Esophagus squamous epithelium (tissue), 5 donors: ENCODE measurements at places on chromosomes 5 and 9.

- H3K4me3 ChIP-seq: no peak overlapping the region
- no peaks in the 10 kb centered on the region for H3K27me3 ChIP-seq
- H3K36me3 ChIP-seq: no peaks in the 10 kb centered on the region
- no peaks in the 10 kb centered on the region for H3K4me1 ChIP-seq
Observed at GRCh38 chr9:99027443-99027842, 77.5 kb upstream of the TGFBR1 start.

DNA sequence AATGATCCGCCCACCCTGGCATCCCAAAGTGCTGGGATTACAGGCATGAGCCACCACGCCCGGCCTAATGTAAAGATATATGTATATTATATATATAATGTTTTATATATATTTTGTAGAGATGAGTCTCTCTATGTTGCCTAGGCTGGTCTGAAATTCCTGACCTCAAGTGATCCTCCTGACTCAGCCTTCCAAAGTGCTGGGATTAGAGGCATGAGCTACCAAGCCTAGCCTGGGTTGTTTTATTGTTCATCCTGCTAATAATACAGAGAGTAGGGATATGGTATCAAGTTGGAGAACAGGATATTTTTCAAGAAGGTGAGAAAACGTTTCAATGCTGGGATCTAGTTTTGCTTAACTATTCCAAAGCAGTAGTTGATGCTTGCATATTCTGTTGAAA, 2.9 kb downstream of the SEC24A start:
- H3K27me3 ChIP-seq: no peaks in the 10 kb centered on the region
- DNase-seq: no peak
- no peak overlapping the region for H3K4me3 ChIP-seq
- H3K27ac ChIP-seq: no peak overlapping the region
- H3K36me3 ChIP-seq: no peaks in the 10 kb centered on the region
- H3K4me1 ChIP-seq: peaks cover 22% of the 10 kb centered on the region

DNA sequence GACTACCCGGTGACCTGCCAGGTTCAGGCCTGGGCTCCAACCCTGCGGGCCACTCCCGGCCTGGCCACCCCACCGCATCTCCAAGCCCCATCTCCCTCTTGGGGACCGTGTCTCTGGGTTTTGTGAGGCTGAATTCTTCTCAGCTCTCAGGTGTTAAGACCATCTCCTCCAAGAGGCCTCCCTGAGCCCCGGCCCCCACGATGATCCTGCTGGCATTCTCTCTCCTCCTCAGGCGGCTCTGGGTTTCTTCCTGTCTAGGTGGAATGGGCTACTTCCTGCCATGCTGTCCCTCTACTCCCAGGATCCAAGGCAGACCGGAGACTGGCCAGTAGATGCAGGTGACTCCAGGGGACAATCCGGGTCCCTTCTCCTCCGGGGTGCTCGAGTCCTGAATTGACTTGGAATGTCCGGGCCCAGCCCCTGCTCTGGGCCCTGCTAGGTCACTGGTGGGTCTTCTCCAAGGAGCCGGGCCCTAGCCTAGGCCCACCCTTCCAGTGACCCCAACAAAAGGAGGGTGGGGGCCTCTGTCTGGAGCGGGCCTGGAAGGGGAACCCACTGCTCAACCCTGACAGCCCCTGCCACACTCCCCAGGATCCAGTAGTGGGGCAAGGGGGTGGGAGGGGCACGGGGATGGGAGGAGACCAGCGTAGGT, 219.8 kb downstream of the C9orf50 start:
- peaks cover 10% of the 10 kb centered on the region for H3K4me1 ChIP-seq
- DNase-seq: no peak
- H3K27me3 ChIP-seq: no peaks in the 10 kb centered on the region
- H3K4me3 ChIP-seq: no peak overlapping the region
- H3K27ac ChIP-seq: peak overlapping the region; percentile 26

- H3K4me1 ChIP-seq: no peaks in the 10 kb centered on the region
- H3K27ac ChIP-seq: no peak overlapping the region
- H3K27me3 ChIP-seq: no peaks in the 10 kb centered on the region
- no peaks in the 10 kb centered on the region for H3K36me3 ChIP-seq
- DNase-seq: no peak
- H3K4me3 ChIP-seq: no peak overlapping the region
Observed at GRCh38 chr5:14090290-14090689, 52.9 kb upstream of the TRIO start.

DNA sequence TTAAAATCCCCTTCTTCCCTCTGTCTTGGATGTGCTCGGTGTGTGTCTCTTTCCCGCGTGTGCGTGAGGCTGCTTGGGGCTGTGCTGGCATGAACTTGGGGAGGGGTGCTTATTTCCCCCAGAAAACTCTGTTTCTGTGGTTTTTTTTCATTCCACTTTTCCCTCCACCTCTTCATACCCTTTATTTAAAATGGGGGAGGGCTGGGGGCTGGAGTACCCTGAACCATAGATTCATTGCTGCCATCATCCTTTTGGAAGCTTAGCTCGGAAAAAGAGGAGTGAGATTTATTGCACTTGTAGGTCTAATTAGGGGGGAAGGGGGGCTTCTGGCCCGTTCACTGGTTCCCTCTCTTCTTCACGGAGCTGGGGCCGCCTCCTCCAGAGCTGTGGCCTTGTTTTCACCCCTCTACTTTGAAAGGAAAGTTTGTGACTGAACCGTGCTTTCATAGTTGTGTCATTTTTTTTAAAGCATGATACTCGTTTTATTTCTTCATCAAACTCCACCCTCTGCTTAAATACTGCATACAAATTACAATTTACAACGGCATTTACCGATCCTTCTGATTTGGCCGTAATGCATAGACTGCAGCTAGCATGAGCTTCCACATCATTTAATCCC, 2.9 kb downstream of the NR2F1 start:
- peaks cover 57% of the 10 kb centered on the region for H3K4me1 ChIP-seq
- peaks cover 24% of the 10 kb centered on the region for H3K27me3 ChIP-seq
- peak overlapping the region; percentile 76 for H3K4me3 ChIP-seq
- DNase-seq: no peak
- H3K27ac ChIP-seq: peak overlapping the region; percentile 89
- no peaks in the 10 kb centered on the region for H3K36me3 ChIP-seq

DNA sequence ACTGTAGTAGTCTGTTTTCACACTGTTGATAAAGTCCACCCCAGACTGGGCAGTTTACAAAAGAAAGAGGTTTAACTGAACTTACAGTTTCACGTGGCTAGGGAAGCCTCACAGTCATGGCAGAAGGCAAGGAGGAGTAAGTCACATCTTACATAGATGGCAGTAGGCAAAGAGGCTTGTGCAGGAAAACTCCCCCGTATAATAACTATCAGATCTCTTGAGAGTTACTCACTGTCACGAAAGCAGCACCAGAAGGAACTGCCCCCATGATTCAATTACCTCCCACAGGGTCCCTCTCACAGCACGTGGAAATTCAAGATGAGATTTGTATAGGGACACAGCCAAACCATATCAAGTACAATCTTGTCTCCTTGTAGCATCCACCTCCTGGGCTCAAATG, 21.1 kb downstream of the PARP8 start:
- DNase-seq: no peak
- H3K4me1 ChIP-seq: no peaks in the 10 kb centered on the region
- no peaks in the 10 kb centered on the region for H3K36me3 ChIP-seq
- no peak overlapping the region for H3K4me3 ChIP-seq
- H3K27ac ChIP-seq: no peak overlapping the region
- H3K27me3 ChIP-seq: no peaks in the 10 kb centered on the region

- H3K36me3 ChIP-seq: no peaks in the 10 kb centered on the region
- no peaks in the 10 kb centered on the region for H3K27me3 ChIP-seq
- H3K4me3 ChIP-seq: no peak overlapping the region
- H3K27ac ChIP-seq: peak overlapping the region; percentile 39
Observed at GRCh38 chr9:76453785-76454184, 5.2 kb upstream of the GCNT1 start.

- H3K27ac ChIP-seq: no peak overlapping the region
- peaks cover 8% of the 10 kb centered on the region for H3K4me1 ChIP-seq
- no peak for DNase-seq
- H3K27me3 ChIP-seq: no peaks in the 10 kb centered on the region
- no peak overlapping the region for H3K4me3 ChIP-seq
Observed at GRCh38 chr5:78587775-78588291, 60.7 kb downstream of the LHFPL2 start.

DNA sequence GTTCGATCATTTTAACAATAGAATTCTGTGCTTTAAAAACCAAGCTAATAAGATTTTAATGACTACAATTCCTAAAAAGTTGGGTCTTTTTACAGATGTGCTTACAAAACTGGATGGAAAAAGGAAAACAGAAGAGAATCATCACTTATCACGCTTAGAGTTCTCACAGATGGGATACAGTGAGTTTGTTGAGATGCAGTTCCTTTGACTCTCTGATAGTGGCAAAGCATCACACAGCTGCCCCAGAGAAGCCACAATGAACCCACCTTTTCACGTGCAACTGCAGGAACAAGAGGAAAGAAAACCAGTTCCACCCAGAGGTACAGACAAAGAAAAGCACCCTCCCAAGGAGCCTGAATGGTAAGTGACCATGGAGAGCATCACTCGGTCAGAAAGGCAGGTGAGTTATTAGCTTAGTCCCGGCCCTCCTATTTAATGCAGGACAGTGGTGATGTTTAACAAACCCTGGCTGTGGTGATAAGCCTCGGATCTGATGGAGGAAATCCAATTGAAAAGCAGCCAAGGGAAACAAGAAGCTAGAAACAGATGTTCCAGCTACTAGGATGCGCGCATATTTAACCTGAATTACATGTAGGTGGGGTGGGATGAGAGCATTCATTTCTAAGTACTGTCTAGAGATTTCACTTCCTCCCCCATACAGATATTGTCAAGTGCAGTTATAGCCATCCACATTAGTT, 167.7 kb downstream of the TARS1 start:
- peaks cover 3% of the 10 kb centered on the region for H3K4me1 ChIP-seq
- DNase-seq: no peak
- no peak overlapping the region for H3K27ac ChIP-seq
- no peaks in the 10 kb centered on the region for H3K27me3 ChIP-seq
- no peaks in the 10 kb centered on the region for H3K36me3 ChIP-seq

- H3K36me3 ChIP-seq: no peaks in the 10 kb centered on the region
- no peaks in the 10 kb centered on the region for H3K4me1 ChIP-seq
Observed at GRCh38 chr9:5230554-5230953, 665 bp upstream of the INSL4 start.

DNA sequence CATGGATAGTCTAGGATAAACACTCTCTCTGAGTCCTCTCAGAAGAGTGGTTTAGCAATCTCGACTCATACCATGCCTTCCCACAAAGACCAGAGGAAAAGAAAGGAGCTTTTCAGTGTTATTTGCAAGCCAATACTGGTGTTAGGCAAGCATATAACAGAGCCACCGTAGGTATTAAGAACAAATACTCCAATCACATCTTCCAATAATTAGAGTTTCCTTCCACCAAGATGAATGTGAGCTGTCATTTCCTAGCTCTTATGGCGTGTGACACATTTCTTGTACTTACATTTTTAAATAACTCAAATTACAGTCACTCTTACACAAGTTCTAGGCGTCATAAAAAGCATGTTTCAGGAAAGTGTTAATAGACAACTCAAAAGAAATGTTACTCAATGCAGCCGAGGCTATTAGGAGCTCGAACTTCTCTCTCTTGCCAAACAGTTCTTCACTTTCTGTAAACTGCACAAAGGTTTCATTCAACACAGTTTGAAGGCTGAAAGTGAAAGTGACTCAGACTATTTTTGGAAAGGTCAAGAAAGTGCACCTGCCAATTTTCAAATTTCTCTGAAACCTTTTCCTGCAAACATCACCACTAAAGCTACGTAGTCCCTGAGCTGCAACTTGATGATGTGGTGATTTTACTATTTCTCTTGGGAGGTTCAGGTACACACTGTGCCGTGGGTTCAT, 153.8 kb downstream of the AUH start:
- peaks cover 15% of the 10 kb centered on the region for H3K4me1 ChIP-seq
- H3K27me3 ChIP-seq: no peaks in the 10 kb centered on the region
- H3K27ac ChIP-seq: peak overlapping the region; percentile 72
- H3K36me3 ChIP-seq: no peaks in the 10 kb centered on the region
- no peak for DNase-seq
- no peak overlapping the region for H3K4me3 ChIP-seq

GRCh38 chr9:33778700-33779351, 16.5 kb upstream of the PRSS3 start:
- no peaks in the 10 kb centered on the region for H3K36me3 ChIP-seq
- peaks cover 6% of the 10 kb centered on the region for H3K4me1 ChIP-seq

DNA sequence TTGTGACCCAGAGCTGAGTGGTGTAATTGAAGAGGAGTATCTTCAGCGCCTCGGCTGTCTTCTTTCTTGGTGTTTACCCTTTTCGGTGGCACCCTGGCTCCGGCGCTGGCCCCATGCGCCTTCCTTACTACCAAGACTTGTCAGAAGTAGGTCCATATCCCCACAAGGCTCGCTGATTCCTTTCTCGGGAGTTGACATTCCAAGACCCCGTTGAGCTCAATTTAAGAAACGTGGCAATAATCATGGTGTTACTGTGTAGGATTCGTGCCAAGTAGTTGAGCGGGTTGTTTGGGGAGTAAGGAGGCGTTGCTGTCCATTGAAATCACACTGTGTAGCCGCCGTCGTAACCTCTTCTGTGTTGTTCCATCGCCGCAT, 795 bp downstream of the NDUFAF2 start:
- peak overlapping the region; percentile 91 for H3K4me3 ChIP-seq
- no peak for DNase-seq
- peak overlapping the region; percentile 88 for H3K27ac ChIP-seq
- no peaks in the 10 kb centered on the region for H3K36me3 ChIP-seq
